Fibroblast of the aortic adventitia (primary cell): ENCODE measurements at places on chromosomes 3 and 15.

- no peak for DNase-seq
Measured at GRCh38 chr3:108200578-108200977, 21.6 kb downstream of the IFT57 start.

- DNase-seq = no peak
Measured at GRCh38 chr3:188301147-188301546, 147.2 kb downstream of the LPP start.

GRCh38 chr15:56772868-56773639, 39.7 kb upstream of the ZNF280D start:
- DNase-seq = no peak

DNA sequence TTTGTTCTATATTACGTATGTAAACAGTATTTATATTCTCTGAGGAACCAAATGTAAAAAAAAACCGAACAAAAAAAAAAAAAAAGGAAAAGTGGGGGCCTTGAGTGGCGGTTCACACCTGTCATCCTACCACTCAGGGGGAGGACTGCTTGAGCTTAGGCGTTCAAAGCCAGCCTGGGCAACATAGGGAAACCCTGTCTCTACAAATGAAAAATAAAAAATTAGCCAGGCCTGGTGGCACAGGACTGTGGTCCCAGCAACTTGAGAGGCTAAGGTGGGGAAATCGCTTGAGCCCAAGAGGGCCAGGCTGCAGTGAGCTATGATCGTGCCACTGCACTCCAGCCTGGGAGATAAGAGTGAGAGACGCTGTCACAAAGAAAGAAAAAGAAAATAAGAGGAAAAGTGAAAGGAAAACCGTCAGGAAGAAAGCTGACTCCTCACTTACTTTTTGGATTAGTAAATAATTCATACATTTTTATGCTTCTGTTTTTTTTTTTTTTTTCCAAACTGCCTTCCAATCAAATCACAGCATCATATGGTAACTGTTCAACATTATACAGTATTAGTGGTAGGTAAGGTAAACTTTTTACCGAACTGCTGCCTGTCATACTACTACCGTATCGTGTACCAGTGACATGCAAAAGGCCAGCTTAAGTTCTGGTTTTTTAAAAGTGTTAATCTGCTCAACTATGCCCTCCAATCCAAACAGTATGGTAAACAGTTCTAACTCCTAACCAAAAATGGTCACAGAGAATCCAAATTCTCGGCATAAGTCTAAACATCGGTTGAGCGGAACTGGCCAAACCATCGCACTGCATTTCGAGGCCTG, 1.2 kb downstream of the PHC3 start:
- peak; percentile 36 for DNase-seq

DNA sequence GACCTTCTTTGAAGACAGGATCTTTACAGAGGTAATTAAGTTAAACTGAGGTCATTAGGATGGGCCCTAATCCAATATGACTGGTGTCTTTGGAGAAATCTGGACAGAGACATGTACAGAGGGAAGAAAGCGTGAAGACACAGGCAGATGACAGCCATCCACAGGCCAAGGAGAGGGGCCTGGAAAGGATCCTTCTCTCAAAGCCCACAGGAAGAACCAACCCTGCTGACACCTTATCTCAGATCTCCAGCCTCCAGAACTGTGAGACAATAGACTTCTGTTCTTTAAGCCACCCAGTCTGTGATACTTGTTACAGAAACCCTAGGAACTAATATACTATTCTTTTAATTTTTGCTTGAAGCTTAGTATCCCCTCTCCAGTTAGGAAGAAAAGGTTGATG, 74.2 kb downstream of the WDR76 start:
- DNase-seq = no peak

DNA sequence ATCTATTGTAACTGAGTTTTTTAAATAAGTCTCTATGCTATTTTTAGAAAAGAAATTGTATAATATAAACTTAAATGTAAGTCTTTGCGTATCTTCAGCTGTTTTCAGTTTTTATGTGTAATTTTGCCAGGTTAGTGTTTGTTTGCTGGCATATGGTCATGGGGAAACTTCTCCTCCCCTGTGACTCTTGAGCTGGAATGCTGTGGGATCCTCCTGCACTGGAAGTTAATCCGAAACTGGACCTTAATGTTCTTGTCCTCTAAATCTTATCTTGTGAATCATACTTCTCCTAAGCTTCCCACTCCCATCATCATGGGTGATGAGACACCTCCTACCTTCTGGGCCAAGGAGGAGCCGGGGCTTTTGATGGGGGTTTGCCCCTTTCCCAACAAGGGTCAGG, 52.4 kb upstream of the CHST2 start:
- DNase-seq = peak; percentile 34

GRCh38 chr3:132626955-132627354, 29.9 kb downstream of the ACKR4 start:
- DNase-seq = no peak

GRCh38 chr3:134236505-134237170, 14.0 kb downstream of the RYK start:
- DNase-seq = peak; percentile 56

DNA sequence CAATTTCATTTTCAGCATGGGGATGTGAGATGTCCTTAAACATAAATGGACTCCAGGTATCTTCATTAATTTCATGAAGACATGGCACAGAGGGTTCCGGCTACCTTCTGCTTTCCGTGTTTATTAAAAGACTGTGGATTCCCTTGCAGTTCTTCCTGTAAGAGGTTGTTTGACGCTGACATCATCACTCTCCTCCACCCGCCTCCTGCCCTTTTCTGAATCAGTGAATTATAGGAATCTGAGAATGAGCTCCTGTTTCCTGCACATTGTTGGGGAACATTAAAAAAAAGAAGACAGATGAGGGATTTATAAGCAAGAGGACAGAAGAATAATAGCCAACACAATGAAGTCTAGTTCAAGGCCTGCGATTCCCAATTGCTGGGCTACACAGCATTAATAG, 191.3 kb downstream of the LPP start:
- DNase-seq = peak; percentile 39

DNA sequence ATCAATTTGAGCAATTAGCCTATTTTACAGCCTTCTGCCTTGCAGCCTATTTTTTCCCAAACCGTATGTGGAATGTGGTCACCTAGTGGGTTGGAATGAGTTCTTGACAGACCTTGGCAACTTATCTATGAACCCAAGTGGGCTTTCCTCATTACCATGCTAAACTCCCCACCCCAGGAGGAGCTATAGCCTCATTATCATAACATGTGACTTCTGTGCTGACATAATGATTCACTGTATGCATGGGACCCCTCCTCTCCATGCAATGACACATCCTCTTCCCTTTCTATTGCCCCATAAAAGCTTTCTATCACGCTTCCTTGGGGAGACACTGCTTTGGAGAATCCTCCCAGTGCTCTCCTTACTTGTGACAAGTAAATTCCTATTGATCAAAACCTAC, 83.5 kb upstream of the FHIT start:
- DNase-seq = no peak

- no peak for DNase-seq
Measured at GRCh38 chr3:35486295-35486694, 153.0 kb upstream of the ARPP21 start.

DNA sequence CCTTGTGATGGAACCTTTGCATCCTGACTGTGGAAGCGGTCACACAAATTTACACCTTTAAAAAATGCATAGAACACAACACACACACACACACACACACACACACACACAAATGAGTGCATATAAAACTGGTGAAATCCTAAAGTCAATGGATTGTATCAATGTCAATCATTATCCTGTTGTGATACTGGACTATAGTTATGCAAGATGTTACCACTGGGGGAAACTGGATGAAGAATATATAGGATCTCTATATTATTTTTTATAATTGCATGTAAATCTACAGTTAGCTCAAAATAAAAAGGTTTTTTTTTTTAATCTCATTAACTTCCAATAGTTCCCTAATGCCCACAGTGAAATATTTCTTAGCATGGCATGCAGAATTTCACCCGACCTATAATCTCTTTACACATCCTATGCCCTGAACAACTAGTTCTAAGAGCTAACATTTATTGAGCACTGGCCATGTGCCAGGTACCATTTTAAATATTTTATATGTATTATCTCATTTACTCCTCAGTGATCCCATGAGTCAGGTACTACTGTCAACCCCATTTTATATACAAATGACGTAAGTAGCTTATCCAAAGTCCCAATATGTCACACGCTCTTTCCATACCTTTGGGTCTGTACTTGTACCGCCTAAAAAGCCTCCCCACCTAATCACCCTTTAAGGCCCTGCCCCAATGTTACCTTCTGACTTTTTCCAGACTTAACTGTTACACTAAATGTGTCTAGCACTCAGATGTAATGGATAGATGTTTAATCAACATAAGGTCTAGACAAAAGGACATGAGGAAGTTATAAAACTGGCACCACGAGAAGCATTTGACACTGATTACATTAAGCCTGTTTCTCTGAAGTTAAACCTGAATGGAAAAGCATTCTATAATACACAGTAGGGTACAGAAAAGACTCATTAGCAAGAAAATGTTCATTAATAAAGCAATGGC, 5.5 kb downstream of the ABCC5 start:
- no peak for DNase-seq

- no peak for DNase-seq
Measured at GRCh38 chr3:177676947-177677587, 479.8 kb upstream of the TBL1XR1 start.

- no peak for DNase-seq
Measured at GRCh38 chr15:34203305-34203704, 6.6 kb downstream of the KATNBL1 start.

DNA sequence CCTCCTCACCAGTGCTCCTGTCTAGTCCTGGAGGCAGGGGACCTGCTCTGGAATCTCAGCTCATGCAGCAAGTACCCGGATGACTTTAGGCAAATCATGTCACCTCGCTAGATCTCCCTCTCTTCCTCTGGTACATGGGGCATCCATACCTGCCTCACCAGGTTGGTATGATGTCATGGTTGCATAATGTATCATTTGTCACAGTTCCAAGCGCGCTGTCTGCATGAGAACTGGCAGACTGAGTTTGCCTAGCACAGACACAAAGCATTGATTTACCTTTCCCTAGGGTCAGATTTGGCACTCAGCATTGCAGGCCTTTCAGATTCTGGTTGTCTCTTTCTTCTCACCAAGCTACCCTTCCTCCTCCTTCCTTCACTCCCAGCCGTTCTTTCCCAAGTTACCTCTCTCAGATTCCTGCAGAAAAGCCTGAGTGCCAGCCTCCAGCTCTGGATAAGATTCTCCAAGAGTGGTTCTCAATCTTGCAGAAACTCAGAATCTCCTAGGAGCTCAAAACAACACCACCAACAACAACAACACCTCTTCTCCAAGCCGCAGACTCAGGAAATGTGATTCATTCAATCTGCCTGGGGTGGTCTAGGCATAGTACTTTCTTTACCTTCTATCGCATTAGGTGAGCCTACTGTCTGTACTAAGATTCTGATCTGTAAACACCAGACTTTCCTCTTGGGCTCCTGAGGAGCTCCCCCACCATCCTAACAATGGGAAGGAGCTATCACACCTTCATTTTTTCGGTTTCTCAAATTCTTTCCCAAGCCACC, 29.5 kb downstream of the FAM43A start:
- no peak for DNase-seq

DNA sequence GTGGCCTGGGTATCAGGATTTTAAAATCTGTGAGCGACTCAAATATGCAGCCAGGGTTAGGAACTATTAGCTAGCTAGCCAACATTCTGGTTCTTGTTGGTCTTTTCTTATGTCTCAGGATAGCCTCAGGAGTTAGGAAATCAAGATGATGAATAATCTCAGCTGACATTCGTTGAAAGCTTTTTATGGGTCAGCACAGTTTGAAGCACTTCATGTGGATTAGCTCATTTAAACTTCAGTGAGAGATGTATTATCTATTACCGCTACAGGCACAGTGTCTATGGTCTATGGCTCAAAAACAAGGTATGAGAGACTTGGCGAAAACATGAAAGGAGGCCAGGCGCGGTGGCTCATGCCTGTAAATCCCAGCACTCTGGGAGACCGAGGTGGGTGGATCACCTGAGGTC, 187.5 kb upstream of the THRB start:
- peak; percentile 57 for DNase-seq
